ENCODE measurements at places on chromosomes 5 and 9. TPM values are rescaled to one million over a fixed set of nuclear protein-coding genes. Genes with fewer than 3 reads are reported as not detected.
A peak's percentile ranks its signal among the peaks of the same experiment; 100 is the strongest.

DNA sequence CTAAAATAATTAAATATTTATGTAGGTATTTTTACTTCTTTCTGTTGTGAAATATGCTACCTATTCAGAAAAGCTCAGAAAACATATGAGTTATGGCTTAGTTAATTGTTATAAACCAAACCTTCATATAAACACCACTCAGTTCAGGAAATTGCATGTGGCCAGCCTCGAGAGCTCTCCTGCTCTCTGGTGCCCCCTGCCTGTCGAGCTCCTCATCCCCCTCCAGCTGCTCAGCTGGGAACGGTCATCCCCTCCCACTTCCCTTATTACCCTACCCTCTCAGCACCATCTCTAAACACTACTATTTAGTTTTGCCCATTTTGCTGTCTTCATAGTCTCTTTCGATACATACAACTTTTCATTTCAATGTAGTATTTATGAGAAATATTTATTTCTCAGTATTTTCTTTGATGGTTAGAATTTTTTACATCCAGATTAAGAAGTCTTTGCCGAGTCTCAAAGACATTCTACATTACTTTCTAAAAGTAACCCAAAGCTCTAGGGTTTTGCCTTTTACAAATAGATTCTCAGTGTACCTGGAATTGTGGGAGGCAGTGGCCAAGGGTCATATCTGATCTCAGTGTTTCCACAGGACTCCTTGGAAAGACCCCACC lies 51.2 kb upstream of the SEMA4D start:
- DNase-seq, result peak; percentile 80

DNA sequence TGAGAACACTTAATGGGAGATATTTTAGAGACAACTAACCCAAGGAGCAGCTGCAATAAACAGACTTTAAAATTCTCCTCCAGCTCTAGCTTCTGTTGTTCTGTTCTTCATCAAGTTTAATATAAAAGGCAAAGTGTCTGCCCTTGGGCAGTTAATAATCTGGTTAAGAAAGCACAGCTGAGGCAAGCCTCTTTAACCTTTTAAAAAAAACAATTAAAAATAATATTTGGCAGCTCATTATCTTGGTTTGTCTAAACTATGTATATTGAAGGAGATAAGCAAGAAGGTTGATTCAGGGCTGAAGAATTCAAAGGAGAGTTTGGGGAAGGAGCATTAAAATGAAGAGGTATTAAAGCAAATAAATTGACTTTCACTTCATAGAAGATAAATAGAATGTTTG lies 75.4 kb downstream of the TSSK1B start:
- no peak for DNase-seq

GRCh38 chr5:180438785-180439780 lies 55.1 kb upstream of the CNOT6 start:
- no peak for DNase-seq

- DNase-seq, result no peak
These were observed 196.1 kb downstream of the PAPPA start for GRCh38 chr9:116349684-116350083.

DNA sequence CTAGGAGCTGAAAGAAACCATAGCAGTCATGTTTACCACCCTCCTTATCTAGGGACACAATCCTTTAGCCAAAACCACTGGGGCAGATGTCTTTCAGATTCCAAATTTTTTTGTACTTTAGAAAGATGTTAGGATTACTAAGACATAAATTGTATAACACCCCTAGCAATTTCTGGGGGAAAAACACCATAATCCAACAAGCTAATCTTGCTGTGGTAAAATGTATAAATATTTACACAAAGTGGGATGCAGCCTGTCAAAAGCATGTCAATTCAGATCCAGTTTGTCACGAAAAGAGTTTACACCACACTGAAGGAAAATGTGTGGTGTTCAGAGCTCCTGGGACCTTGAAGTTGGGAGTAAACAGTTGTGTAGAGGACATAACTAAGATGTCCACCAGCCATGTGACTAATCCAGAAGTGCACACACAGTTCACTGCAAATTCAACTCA lies 274.3 kb downstream of the ADAMTSL1 start:
- no peak for DNase-seq

DNA sequence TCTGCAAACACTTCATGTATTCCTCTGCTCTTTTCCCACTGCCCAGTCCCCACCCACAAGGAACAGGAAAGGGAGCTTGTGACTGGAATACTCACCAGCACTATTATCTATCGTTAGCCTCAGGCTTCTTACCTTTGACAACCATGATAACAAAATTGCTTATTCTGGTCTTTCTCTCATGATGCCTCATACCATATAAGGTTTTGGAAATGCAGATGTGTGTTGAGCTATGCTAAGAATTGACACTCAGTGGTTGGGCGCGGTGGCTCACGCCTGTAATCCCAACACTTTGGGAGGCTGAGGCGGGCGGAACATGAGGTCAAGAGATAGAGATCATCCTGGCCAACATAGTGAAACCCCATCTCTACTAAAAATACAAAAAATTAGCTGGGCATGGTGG lies 25.4 kb downstream of the SOX30 start:
- DNase-seq, result no peak

DNA sequence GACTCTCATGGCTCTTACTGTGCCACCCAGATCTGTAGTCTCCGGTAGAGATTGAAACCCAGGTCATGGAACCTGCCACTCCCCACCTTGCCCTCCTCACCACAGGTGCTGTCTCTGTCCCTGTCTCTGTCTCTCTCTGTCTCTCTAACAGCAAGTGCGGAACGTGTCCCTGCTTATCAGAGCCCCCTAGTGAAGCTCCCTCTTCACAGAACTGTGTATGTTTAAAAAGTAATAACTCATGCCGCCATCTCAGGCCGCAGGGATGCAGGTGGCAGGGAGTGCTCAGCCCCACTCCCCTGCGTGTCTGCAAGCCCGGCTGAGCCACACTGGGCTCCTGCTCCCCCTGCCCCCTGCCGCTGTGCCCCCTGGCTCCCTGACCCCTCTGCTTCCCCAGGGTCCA lies 43.8 kb downstream of the UNC5A start:
- DNase-seq, result no peak

DNA sequence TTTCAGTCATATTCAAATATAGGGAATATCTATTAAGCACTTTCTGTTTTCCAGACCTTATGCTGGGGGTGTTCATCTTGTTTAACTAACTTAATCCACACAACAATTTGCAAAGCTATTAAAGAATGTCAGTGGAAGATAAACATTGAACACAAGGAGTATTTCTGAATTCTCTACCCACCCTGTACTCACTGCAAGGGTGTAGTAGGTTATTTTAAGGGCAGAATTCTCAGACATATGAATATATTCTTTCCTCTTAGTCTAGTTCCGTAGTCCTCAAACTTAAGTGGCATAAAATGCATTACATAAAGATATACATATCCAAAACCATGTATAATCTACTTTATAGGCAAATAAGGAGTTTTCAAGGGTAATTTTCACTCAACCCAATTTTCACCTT lies 19.9 kb upstream of the CHSY3 start:
- DNase-seq, result no peak

GRCh38 chr5:150001660-150002486 lies 1.3 kb downstream of the HMGXB3 start:
- peak; percentile 61 for DNase-seq

GRCh38 chr9:131743501-131743900 lies 3.6 kb upstream of the RAPGEF1 start:
- no peak for DNase-seq

DNA sequence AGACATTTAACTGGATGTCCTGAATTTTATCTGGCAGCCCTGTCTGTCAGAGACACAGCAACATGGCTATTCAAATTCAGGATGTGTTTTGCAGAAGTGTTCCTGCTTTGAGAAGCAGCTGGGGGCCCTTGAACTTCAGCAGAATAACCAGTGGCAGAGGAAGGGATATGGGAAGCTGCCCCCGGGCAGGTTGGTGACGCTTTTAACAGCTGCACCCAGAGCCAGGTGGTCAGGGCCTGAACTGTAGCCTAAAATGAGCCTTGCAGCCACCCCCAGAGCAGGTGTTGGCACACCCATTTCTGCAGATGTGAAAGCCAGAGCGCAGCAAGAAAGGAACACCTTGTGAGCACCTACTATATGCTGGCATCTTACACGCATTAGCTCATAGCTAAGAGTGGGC lies 128.7 kb upstream of the BOD1 start:
- DNase-seq, result no peak

- no peak for DNase-seq
These were observed 452.8 kb downstream of the NFIB start for GRCh38 chr9:13860946-13861640.

DNA sequence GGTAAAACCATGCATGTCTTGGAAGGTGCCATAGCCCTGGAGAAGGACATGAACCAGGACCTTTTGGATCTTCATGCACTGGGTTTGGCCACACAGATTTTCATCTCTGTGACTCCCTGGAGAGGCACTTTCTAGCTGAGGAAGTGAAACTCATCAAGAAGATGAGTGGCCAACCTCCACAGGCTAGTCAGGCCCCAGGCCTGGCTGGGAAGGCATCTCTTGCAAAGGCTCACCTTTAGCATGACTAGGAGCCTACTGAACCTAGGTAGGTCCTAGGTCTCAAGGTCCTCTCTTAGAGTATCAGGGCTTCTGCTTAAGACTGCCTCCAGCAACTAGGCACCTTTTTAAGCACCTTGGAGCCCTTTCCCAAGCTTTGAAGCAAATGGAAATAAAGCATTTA lies 1448.7 kb upstream of the ACO1 start:
- no peak for DNase-seq

EGFL7 gene
- 1.3 TPM for total RNA-seq

SURF2 gene
- total RNA-seq, result 20.6 TPM

ZNF622 gene
- total RNA-seq, result 28.6 TPM

PTPRD gene
- total RNA-seq, result 0.37 TPM
